ENCODE measurements at places on chromosomes 2 and 18.

DNA sequence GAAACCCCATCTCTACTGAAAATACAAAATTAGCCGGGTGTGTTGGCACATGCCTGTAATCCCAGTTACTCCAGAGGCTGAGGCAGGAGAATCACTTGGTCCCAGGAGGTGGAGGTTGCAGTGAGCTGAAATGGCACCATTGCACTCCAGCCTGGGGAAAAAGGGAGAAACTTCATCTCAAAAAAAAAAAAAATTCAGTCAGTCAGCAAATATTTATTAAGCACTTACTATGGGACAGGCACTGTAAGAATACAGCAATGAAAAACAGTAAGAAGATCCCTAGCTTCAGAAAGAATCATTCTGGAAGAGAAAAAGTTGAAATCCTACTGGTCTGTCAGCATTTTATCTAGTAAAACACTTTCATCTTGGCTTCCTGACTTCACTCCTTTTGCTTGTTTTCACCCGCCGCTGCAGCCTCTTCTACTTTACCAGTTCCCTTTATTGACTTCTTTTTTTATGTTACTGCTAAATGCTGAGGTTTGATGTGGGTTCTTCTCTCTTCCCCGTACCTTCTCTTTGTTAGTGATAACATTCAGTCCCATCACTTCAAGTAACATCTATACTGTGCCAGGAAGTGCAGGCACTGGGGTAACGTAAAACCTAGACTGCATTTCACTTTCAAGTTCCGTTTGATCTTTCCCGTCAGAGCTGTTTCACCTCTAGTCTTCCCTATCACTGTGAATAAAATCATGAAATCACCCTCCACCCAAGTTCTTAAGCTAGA lies 10.8 kb upstream of the TAF4B start:
- no peak for DNase-seq

DNA sequence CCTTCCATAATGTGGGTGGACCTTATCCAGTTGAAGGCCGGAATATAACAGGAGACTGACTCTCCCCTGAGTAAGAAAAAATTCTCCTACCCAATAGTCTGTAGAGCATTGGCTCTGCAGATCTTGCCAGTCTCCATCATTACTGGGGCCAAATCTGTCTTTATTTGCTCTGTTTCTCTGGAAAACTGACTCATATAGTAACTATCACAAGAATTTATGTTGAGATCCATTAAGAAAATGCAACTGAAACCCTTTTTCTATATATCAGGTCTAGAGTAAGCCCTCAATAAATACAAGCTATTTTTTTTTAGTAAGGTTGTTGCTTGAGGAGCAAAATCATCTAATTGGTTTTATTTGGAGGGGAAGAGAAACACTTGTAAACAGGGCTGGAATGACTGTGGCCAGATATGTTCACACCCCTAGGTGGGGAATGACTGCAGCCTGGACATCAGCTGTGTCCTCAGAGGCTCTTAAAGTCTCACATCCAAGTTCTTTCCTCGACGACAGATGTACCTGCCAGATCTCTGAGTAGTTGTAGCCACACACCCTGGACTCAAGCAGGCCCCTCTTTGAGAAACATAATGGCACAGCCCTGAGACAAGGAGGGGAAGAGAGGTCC lies 339.7 kb downstream of the TNS1 start:
- no peak for DNase-seq

DNA sequence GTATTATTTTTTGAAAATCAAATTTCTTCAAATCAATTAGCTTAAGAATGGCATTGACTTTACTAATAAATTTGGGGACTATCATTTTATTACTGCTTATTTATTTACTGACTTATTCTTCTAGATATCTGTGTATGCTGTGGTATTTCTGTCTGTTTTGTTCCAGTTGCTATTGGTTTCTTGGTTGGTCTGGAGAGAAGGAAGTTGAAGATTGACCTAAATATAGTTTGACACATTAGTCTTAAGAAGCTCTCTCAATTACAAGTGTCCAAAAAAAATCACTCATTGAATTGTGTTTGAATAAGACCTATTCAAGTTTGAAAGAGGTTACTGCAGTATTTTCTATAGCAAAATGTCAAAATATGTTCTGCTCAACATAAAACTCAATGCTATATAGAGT lies 153.3 kb upstream of the KYNU start:
- DNase-seq = no peak

- no peak for DNase-seq
Observed at GRCh38 chr2:128446049-128446873, 127.6 kb upstream of the HS6ST1 start.

DNA sequence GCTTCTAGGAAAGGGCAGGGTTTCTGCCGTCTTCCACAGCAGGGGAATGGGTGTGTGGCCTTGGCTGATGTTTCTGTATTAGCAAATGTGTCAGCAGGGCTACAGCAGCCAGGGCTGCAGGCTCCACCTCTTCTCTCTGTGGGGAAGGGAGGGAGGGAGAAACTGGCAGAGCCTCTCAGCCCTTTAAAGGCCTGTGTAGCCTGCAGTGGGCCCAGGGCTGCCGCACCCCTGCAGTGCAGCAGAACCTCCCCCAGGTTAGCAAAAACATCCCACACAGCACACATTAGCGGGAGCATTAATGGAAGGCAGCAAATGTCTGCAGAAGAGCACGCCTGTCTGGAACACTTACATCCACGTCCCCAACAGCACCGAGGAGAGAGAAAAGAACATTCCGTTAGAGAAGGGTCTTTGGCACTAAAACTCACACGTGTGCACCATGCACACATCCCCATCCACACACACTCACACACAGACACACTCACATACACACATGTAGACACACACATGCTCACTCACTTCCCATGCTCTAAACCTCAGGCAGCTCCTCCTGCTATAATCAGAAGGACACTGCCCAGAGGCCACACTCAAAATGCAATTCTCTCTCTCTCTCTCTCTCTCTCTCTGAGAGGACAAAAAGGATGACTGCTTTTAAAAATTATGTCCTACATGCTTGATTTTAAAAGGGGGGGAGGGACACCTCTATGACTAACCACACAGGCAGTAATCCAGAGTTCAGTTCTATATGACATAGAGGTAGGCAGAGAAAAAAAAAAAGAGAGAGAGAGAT lies 24.1 kb downstream of the MRPL35 start:
- DNase-seq = peak; percentile 54

GRCh38 chr2:44722026-44722625 lies 219.4 kb upstream of the SIX3 start:
- no peak for DNase-seq

- DNase-seq = no peak
Observed at GRCh38 chr2:164252568-164253287, 368.6 kb downstream of the GRB14 start.

GRCh38 chr2:107028661-107029060 lies 142.7 kb upstream of the ST6GAL2 start:
- DNase-seq = no peak

DNA sequence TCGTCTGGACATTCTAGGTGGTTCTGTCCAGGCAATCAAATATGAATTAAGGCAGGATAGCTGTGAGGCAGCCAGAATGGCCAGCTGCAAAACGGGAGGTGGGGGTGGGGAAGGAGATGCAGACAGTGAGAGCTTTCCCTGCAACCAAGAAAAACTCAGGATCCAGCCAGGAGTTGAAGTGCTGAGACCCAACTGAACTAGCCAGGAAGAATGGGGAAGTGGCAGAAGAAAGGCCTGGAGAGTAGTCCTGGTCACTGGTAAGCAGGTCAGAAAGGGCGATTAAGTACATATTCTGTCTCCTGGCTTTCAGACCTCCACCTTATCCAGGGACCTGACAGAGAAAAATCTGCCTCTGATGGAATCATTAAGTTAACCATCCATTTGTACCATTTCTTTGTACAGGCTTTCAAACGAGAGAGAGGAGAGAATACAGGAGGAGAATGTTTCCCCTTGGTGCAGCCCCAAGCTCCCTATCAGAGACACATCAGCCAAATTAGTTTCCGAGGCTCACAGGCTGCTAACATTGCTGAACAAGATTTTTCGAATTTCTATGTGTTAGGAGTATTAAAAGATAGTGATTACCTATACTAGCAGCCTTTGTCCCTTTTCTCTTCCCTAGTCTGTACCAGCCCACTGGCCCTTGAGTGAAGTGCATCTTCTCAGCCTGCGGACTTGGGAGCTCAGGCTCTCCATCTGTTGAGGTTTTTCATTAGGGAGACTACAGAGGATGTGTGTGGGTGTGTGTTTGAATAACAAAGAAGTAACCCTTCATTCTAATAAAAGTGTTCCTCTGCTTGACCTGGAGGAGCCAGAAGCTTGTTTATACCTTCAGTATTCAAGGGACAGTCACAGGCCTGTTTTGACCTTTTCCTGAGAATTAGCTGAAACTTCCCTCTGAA lies 12.5 kb upstream of the HOXD1 start:
- no peak for DNase-seq

GRCh38 chr2:200774920-200775319 lies 36.8 kb upstream of the BZW1 start:
- DNase-seq = no peak

DNA sequence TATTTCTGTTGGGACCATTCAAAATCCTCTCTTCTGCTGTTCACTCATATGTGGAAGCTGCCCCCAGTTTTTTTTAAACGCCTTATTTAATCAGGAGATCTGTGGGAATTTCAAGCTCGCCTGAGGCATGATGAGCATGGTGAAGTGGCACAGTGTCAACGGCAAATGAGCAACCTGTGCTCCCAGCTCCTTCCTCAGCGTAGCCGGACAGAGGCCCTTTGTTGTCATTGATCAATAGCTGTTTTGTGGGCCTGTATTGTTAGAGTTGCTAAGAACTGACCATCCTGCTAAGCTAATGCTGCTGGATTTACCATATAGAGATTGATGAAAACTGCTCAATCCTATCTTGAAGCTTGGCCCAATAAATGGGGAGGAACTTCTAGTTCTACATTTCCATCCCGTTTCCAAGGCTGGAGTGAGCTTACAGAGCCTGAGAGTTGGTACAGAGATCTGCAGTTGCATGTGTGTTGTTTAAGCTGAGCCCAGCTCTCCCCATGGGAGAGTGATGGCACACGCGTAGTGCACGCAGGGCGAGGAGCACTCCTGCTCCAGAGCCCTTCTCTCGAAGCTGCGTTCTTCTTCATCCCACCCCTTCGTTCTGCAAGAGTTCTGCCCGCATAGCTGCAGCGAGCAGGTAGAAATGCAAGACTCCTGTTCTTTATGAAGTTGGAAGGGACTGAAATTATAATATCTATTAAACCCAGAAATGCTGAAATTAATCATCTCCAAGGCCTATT lies 108.8 kb downstream of the RTN4 start:
- DNase-seq = no peak

- DNase-seq = no peak
Observed at GRCh38 chr2:28687171-28687570, 64.5 kb upstream of the PPP1CB start.

GRCh38 chr2:60867848-60868247 lies 13.5 kb upstream of the REL start:
- DNase-seq = no peak

- DNase-seq = peak; percentile 59
Observed at GRCh38 chr18:12032786-12033642, 51.7 kb downstream of the IMPA2 start.

DNA sequence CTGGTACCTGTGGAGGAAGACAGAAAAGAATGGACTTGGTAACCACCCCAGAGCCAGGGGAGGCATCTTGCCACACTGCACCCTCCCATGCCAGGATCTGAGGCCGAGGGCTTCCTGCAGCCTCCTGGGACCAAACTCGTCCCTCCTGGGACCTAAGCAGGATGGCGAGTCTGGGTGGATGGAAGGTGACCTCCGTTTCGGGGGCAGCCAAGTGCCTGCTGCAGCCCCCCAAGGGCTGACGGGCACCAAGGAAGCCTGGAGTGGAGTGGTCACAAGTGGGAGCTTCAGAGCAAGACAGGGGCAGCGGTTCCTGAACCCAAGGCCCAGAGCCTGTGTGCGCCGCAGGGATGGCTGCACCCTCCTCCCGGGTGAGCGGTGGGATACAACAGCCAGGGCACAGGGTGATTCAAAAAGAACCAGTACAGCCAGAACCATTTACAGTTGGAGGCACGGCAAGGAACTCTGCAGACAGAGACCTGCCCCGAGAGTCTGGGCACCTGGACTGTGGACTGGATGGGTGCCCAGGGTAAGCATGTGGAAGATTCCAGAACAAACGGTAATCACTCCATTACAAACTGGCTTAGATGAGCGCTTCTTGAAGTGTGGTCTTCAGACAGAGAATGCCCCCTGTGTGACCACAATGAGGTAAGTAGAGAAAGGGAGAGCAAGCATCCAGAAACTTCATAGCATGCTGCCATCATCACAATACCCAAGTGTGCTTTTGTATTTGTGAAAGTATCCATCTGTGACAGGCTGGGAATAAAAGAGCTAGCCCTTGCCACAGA lies 12.1 kb downstream of the HS1BP3 start:
- no peak for DNase-seq

GRCh38 chr2:186980787-186981550 lies 132.0 kb upstream of the ZSWIM2 start:
- DNase-seq = no peak

- DNase-seq = no peak
Observed at GRCh38 chr2:37466533-37467222, 122.2 kb downstream of the QPCT start.

- DNase-seq = no peak
Observed at GRCh38 chr2:226466589-226466988, 333.0 kb downstream of the IRS1 start.

- peak; percentile 90 for DNase-seq
Observed at GRCh38 chr2:28661589-28662001, 90.0 kb upstream of the PPP1CB start.

DNA sequence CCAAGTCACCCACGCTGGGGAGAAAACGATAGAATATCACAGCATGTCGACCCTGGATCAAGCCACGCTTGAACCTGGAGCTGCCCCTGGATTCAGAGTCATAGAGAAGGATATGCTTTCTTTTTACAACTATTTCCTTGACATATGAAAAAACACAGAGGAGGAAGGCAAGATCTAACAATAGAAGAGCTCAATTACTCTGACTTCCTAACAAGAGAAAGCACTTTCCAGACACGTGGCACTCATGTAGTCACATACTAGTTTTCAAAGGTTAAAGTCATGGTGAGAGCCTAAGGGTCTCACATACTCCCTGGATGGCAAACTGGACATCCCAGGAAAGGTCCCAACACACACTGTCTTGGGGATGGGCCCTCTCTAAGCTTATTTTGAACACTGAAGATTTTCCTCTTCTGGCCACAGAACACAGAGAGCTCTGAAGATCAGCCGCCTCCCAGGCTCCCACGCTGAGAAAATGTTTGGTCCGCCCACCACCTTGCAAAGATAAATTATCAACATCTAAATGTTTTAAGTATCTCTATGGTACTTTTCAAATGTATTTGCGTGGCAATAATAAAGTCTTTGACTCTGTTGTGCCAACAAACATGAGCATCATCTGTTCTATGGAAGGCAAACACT lies 4.9 kb downstream of the PXDN start:
- no peak for DNase-seq

GRCh38 chr2:215613280-215613679 lies 177.4 kb upstream of the FN1 start:
- DNase-seq = no peak

- DNase-seq = peak; percentile 45
Observed at GRCh38 chr2:219530048-219530963, 13.3 kb downstream of the CHPF start.

DNA sequence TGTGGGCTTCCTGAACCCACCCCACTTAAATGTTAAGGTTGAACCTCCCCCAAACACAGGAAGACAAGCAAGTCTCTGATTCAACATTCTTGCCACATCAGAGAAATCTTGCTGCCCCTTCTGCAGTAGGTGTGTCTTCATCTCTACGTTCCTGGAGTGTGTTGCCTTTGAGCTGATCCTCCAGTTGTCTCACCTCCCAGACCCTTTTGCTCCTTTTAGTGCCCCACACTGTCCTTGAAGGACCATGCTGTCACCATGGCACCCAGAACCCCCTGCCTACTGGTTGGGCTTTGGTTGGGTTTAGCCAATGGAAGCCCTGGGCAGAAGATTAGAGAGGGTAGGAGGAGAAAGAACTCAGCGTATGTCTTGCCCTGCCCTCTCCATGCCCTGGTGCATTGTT lies 10.7 kb downstream of the CAB39 start:
- no peak for DNase-seq

All from skeletal muscle cell (primary cell).